Fibroblast of upper back skin (primary cell): ENCODE measurements at places on chromosomes 3 and 15.
A peak's percentile ranks its signal among the peaks of the same experiment; 100 is the strongest.

GRCh38 chr15:100190675-100191074 is 151.1 kb downstream of the ADAMTS17 start:
- no peak for DNase-seq

- no peak for DNase-seq
Measured at GRCh38 chr3:52779837-52780585, 2.6 kb downstream of the ITIH1 start.

DNA sequence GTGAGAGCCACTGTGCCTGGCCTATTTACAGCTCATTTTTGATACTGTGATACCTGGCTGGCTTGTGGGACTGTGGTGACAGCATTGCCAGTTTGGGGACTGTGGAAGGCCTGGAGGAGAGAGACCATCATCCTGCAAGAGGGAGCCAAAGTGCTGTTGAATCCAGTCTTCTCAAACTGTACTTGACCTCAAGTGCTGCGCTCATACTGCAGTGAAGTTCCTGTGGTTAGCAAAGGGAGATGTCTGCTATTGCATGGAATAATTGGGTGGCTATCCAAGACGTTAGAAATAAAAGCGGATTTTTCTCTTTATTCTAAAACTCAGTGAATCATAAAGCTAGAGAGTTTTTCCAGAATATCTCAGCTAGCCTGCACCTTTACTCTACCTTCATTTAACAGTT is 83.4 kb downstream of the CCK start:
- DNase-seq = peak; percentile 67

DNA sequence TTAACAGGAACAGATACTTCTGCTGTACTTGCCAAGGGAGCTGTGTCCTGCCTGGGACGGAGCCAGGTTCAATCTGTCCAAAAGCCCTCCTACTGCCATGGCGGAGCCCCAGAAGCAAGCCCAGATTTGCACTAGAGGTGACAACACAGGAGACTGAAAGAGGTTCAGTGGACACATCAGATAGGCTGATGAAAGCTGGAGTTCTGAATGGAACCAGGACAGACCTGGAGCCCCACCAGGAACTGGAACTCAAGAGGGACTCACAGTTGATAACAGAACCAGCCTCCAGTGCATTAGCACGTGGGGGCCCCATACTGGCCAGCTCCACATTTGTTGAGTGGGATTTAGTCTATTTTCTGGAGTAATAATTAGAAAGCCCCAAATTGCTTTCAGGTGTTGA is 315.5 kb downstream of the ARRDC4 start:
- DNase-seq = no peak

DNA sequence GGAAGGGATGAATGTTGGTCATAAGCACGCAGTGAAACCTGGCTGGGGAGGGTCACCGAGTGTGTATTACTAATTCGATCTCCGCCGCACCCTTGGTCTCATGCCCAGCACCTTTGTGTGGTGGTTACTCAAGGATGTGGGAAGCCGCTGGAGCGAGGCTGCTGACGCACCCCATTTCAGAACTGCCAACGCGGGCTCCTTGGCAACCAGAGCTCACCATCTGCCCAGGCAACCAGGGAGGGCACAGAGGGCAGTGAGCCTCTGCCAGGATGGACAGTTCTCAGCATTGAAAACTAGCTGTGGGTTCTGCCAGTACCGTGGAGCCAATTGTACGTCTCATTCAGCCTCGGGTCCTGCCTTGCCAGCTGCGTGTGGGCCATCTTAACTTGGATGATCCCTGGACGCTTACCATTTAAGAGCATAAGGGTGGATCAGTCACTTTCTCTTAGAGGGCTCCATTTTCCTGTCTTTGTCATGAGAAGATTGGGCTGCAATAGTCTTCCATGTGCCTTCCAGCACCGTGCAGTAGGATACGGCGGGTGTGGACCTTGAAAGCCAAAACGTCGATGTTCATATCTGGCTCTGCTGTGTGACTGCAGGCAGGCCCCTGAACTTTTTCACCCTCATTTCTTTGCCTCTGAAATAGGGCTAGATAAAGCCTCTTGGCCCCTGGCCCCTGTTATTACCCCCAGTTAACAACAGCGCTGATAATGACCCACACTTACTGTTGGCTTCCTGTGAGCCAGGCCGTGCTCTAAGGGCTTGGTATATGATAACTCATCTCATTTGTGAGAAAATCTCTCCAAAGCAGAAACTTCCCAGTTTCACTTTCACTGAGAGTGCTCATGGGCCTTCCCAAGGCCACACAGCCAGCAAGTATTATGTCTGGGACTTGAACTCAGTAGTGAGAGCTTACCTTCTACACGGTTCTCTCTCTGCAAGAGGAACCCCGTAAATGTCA is 238.8 kb downstream of the OPA1 start:
- DNase-seq = no peak
